ENCODE measurements at places on chromosomes 13 and 19.

DNA sequence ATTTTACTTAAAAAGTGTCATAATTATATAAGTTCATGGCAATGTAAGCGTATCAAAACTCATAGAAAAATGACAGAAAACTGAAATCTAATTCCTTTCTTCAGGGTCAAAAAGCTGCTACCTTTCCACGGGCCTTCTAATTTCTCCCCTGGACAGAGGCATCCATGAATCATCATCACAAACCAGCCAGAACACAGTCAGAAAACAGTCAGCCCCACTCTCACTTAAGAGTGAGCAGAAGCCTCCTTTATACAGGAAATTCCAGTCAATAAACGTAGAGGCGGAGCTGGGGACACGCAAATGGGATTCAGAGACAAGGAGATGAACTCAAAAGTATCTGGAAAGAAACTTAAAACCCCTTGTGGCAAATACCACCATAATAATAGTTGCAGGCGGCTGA is 54.2 kb upstream of the ABCC4 start:
- DNase-seq, result no peak

DNA sequence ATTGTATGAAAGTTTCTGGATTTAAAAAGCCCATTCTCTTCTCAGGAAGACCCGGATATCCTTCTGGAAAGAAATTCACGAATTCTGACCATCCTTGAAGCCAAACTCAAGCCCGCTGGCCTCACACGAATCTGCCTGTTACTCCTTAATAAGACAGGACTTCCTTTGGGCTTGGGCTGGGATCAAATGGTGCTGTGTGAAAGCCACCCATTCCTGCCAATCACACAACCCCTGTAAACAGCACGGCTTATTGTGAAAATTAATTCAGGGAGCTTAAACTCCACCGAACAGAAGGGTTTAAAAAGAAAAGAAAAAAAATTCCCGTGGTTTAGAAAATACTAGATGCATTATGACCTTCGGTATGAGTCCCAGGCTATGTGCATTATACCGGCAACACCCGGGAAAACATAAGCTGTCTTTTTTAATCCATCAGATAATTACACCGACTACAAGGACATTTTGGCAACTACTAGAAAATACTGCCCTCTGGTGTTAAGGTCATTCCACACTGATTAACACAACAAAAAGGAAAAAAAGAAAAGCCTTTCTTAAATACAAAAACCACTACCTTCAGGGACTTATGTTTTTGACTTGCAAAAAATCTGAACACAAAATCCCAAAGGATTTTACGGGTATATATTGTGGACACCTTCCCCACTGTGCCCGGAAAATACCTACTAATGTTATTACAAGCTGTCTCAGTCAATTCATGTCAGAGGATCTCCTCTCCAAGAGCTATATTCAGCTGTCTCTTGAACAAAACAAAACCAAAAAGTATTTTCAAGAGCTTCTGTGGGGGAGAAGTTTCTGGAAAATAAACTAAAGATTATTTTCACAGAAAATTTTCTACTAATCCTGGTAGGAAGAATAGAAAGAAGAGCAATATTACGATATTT is 76.0 kb upstream of the LSM14A start:
- peak; percentile 14 for DNase-seq

DNA sequence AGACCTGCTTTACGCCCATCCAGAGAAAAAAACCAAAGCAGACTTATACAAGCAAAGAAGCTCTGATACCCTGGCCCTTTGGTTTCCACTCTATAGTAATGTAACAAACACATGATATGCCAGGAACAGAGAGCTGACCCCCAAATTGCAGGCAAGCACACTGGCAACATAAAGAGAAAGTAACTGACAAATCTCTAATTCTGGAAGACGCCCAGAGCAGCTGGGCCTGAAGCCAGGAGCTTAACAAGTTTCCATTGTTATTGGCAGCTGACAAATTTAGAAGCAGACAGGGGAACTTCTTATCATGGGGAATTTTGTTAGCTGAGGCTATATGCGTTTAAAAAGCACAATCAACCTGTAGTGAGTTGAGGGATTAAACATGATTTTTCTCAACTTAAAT is 158.0 kb downstream of the DLEU7 start:
- peak; percentile 93 for DNase-seq

GRCh38 chr13:48429886-48430285 is 17.0 kb upstream of the LPAR6 start:
- DNase-seq, result no peak

GRCh38 chr13:105735281-105735680 is 800.2 kb downstream of the EFNB2 start:
- DNase-seq, result no peak

DNA sequence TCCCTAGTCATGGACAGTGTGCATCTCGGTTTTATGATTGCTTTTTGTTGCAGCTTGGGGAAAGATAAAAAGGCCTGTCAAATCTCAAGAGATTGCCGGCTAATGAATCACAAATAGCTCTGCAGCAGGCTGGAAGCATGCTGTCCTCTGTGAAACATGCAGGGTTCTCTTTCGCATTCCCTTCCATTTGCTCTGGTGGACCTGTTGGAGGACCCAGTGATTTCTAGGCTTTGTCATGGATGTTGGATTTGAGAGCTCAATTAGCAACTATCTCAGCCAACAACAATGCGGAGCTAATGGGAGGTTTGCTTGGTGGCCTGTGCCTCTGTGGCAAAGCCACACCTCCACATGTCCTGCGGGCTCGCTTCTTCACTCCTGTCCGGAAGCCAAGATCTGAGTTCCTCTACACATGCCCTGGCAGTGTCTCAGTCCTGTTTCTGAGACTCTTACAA is 418.1 kb upstream of the ARGLU1 start:
- DNase-seq, result no peak

DNA sequence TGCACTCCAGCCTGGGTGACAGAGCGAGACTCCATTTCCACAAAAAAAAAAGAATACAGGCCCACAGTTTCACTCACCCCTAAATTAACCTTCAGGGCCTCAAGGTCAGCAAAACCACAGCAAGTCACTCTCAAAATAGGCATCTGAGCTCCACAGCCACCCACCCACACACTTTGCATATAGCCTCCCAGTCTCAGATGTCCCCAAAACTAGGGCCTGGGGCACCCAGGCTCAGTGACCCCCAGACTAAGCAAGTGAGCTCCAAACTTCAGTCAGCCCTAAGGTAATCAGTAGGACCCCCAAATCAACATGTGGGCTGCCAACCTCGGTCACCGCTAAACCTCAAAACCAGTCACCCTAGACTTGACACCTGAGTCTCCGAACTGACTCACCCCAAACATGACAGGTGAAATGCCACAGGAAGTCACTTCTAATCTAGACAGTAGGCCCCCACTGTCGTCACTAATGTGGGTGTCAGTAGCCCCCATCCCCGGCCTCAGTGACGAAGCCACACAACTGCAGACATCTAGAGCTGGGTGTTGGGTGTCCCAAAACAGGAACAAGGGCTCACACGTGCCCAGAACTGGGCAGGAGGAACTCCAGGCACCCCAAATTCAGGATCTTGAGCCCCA is 13.9 kb downstream of the RABAC1 start:
- DNase-seq, result no peak

DNA sequence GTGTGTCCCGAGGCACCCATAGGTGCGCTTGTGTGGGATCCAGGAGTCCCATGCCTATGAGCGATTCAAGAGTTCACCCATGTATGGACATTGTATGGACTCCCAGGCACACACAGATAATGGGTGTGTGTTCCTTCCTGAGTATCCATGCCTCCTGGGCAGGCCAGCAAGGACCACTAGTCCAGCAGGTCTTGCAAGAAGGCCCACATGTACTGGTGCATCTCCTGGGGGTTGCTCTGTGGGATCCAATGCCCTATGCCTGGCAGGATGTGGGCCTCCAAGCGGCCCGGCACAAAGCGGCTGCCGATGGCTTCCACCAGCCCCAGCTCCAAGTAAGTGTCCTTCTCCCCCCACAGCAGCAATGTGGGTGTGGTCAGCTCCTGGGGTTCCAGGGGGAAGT is 5.0 kb downstream of the EPHX3 start:
- no peak for DNase-seq

- no peak for DNase-seq
Observed at GRCh38 chr13:52036037-52036436, 11.5 kb downstream of the UTP14C start.

GRCh38 chr13:66128692-66129269 is 1101.4 kb downstream of the PCDH9 start:
- no peak for DNase-seq

- DNase-seq, result no peak
Observed at GRCh38 chr19:5142725-5143097, 173.8 kb downstream of the KDM4B start.

- no peak for DNase-seq
Observed at GRCh38 chr19:12647490-12648071, 19.0 kb downstream of the MAN2B1 start.

GRCh38 chr13:107438251-107438650 is 777.1 kb downstream of the LIG4 start:
- no peak for DNase-seq

- DNase-seq, result no peak
Observed at GRCh38 chr19:3821156-3821555, 35.0 kb upstream of the MATK start.

GRCh38 chr19:33257828-33258227 is 32.2 kb upstream of the SLC7A10 start:
- no peak for DNase-seq

- DNase-seq, result no peak
Observed at GRCh38 chr13:47420020-47420419, 523.2 kb upstream of the HTR2A start.

DNA sequence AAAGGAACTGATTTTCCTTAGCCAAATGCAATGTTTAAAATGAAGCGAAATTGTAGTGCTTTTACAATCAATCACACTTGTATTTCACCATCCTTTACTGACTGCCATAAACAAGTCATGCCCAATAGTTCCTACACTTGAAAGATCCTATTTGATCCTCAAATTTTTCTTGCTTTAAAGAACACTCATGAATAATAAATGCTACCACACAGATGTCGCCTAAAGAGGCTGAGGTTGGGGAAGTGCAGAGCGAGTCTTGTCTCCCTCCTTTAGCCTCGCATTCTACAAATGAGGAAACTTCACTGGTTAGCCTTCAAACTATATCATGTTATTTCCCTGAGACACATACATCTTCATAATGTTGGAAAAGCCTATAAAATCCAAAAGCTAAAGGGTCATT is 18.7 kb upstream of the AMER2 start:
- DNase-seq, result no peak

DNA sequence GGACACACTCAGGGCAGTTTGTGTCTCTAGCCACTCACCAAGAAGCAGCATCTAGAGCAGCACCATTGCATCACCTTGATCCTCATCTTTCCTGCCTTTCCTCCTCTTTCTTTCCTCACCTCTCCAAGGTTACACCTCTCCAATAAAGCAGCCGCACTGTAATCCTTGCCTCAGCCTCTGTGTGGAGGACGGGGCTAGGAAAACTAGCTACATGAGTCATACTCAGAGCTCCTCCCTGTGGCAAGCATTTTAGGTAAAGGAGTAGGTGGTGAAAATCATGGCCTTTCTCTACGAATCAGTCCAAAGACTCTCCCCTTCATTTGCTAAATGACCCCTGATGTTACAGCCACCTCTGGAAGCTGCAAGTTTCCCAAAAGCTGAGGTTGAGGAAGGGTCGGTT is 108.9 kb downstream of the DNAJC15 start:
- peak; percentile 47 for DNase-seq

DNA sequence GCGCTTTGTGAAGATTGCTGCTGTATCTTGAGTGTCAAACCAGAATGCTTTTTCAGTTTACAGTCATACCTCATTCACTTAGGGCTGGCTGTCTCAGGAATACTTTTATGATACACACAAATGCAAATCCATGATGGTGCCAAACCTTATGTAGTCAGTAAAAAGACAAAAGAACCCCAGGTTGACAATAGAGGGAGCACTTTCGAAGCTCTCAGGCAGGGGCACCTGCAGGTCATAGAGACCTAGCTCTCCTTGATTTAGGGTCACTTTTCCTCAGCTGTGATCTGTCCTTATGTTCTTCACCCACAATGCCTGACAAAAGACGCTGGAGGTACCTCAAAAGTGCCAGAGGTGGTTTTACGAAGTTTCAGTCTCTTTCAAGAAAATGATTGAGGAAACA is 172.2 kb downstream of the DNAJC15 start:
- DNase-seq, result no peak

- no peak for DNase-seq
Observed at GRCh38 chr13:44206434-44206833, 167.2 kb upstream of the SERP2 start.

- no peak for DNase-seq
Observed at GRCh38 chr13:95304453-95304852, 3.2 kb upstream of the ABCC4 start.

DNA sequence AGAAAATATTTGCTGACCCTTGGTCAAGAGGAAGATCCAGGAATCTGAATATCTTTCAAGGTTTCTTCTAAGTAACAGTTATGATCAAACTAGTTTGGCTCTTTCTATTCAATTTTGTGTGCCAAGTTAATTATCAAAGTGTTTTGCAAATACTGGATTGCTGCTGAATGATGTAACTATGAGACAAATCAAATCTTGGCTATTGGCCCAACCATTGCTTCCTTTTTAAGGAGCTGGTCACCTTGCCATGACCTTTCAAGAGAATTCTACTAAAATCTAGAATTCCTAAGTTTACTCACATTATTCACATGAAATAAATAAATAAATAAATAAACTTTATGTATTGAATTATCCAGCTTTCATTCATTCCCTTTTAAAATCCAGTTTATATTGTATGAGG is 371.8 kb downstream of the SLITRK6 start:
- DNase-seq, result no peak

- DNase-seq, result no peak
Observed at GRCh38 chr13:98986226-98986846, 8.5 kb upstream of the DOCK9 start.

DNA sequence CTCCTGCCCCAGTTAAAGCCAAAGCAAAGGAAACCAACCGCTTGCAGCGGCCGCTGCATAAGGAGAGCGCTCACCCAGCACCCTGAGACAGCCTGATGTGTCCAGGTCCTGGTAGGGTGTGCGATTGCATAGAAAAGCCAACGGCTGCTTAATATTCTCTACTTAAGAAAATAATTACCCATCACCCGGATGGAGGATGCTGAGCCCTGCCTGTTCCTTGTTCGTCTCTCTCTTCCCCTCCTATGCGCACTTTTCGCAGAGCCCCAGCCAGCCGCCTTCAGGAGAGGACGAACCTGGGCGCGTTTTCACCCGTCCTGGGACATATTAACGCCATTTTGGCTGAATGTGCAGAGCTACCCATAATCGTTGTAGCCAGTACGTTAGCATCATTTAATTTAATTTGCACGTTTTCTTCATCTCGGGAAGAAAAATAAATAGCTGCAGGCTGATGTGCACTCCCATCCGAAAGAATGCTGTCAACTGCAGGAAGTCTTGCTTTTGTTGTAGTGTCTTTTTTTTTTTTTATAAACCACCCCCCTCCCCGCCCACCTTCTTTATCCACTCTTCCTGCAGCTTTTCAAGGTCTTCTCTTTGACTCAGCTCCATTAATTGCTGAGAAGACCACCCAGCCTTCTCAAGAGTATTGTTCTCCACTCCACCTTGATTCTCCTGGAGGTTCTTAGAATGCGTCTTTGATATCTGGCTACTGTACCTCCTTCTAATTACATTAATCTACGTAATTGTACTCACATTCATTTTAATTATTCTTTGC is 214.5 kb downstream of the TEX29 start:
- DNase-seq, result no peak
